GM18507 (cell line): ENCODE measurements at places on chromosomes 1 and 21.

GRCh38 chr1:92705446-92705845 is 79.5 kb downstream of the EVI5 start:
- no peak for DNase-seq

DNA sequence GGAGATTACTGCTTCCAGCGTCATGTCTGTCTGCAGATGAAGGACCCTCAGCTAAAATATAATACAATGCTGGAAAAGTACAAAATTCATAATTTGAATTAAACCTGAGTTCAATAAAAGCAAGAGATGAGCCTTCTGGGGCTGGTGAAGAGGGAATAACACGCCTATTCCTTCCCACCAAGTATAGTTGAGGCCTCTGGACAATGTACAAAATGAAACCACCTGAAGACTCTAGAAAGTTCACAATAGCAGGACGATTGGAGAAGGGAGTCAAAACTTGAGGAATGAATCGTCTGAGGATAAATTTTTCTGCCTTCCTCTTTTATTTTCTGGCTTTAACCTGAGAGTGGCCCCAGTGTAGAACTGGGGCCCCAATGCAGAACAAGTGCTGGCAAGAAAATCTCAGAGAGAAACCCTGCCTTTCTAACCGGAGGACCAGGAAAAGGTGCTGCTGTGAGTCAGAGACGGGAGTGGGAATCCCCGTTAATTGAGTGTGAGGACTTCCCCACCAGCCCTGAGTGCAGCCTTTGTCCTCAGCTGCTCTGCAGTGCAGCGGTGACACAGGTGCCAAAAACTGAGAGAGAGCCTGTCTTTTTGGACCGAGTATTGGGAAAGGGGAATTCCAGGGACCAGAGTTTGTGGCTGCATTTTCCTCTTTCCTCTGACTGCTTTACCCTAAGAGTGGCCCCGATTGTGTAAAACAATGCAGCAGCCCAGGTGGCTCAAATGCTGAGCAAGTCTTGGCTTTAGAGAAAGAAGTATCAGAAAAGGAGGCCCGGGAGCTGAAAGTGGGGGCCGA is 264.9 kb downstream of the DYRK1A start:
- DNase-seq: no peak

DNA sequence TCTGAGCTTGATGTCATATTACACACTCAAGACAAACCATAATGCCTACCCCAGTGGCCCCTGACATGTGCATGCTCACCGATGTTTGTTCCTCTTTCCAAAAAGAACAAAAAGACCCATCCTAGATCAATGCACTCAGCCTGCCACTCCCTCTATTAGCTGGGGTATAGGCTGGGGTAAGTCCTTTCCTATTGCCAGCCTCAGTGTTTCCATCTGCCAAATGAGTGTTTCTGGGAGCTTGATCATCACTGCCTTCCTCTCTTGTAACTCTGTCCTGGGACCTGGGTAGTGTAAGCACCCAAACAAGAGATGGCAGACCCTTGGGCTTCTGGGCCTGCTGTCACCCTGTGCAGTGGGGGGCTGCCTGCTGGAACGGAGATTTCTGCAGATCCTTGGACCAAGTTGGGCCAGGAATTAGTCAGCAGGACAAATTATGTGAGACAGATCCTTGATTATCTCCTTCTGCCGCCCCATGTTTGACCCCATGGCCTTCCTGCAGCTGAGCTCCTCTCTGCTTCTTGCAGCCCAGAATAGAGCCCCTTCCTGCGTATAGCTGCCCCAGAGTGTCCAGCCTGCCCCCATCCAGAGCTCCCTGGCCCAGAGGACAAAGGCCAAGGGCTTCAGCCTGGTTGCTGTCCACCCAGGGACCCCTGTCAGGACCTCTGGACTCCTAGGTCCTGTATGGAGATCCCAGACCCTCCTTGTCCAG is 31.5 kb upstream of the LRP8 start:
- no peak for DNase-seq

GRCh38 chr1:230379928-230380327 is 46.2 kb downstream of the PGBD5 start:
- no peak for DNase-seq

GRCh38 chr21:36909423-36909822 is 57.0 kb downstream of the HLCS start:
- DNase-seq: no peak

GRCh38 chr1:159996653-159997052 is 35.1 kb downstream of the PIGM start:
- DNase-seq: no peak

DNA sequence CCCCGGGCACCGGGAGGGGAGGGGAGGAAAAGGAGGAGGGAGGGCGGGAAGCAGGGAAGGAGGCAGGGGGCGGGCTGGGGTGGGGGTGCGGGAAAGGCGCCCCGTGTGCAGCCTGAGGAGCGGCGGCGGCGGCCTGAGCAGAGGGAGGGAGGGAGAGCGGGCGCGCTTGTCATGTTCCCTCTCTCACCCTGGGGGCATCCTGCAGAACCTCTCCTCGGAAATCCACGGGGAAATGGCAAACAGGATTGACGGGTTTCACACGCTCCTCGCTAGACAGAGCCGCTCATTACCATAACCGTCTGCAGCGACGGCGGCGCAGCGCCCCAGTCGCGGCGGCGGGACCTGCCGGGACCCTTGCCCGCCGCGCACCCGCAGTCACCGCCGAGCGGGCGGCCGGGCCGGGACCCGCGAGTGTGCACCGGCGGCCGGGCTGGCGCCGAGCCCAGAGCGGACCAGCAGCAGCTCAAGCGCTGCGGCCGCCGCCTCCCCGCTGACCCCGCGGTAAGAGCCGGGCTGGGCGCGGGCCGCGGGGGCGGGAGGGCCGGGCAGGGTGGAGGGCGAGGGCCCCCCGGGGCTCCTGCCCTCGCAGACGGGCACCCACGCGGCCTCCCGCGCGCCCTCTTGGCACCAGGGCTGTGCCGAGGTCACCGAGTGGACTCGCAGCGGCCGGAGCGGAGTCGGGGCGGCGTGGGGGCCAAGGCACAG is at the start of gene SERTAD4:
SERTAD4 (plus strand) TSS at position 286 of the 705 bp plus-strand sequence. CDS start 5,165 bp downstream, outside the sequence.
- no peak for DNase-seq

- DNase-seq: no peak
These were observed 1995.8 kb downstream of the NCAM2 start for GRCh38 chr21:22993822-22994574.

- DNase-seq: no peak
These were observed 25.8 kb upstream of the PPP1R8 start for GRCh38 chr1:27804791-27805190.

GRCh38 chr21:31538816-31539215 is 120.7 kb upstream of the SOD1 start:
- no peak for DNase-seq

DNA sequence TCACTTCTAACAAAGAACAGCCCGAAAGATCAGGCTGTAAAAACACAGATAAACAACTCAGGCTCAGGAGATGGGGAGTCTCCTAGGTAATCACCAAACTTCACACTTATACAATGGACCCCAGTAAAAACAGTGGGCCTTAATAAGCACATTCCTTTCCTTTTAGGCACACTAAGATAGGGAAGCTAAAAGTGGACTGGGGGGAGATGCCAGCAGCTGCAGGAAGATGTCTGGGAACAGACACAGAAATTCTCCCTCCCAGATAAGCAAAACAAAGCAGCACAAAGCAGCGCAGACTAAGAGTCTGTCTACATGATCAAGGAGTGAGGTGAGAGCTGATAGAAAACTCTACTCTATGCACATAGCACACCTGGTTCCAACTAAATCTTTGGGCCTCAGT is 29.0 kb upstream of the CTBS start:
- no peak for DNase-seq

- DNase-seq: no peak
These were observed 787 bp downstream of the GRIK3 start for GRCh38 chr1:37033355-37034101.

DNA sequence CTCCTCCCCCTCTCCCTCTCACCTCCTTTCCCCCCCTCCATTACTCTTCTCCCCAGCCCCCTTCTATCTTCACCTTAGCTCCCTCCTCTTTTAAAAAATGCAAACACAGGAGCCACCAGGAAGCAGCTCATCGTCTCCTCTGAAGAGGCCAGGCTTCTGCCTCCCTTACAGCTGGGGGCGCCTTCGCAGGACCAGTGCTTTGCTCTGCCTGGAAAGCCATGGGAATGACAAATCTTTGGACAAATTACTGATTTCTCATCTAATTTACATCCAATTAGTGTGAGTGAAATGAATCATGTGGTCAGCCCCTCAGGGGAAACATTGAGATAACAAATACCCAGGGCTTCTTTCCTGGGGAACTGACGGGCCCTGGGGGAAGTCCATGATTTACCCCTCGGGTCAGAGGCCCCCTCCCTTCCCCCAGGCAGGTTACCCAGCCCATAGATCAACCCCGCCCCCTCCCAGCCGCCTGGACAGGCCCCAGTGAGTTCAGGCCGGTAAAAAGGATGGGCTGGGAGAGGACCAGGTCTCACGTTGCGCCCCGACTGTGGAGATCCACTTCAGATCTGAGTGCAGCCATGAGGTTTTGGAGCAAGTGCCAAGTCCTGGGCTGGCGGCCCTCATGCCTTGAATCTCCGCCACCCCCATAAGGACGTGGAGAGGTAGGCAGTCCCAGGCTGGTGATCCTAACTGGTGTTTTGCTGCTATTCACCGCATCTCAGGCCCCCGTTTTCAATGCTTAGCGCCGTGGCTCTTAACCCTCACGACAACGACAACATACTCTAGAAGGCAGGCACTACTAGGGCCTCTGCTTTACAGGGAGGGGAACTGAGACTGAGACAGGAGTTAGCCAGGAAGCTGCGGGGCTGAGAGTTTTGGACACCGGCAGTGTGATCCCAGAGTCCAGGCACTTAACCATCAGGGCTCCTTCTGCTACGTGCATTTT is 300.8 kb downstream of the RRAGC start:
- DNase-seq: no peak

DNA sequence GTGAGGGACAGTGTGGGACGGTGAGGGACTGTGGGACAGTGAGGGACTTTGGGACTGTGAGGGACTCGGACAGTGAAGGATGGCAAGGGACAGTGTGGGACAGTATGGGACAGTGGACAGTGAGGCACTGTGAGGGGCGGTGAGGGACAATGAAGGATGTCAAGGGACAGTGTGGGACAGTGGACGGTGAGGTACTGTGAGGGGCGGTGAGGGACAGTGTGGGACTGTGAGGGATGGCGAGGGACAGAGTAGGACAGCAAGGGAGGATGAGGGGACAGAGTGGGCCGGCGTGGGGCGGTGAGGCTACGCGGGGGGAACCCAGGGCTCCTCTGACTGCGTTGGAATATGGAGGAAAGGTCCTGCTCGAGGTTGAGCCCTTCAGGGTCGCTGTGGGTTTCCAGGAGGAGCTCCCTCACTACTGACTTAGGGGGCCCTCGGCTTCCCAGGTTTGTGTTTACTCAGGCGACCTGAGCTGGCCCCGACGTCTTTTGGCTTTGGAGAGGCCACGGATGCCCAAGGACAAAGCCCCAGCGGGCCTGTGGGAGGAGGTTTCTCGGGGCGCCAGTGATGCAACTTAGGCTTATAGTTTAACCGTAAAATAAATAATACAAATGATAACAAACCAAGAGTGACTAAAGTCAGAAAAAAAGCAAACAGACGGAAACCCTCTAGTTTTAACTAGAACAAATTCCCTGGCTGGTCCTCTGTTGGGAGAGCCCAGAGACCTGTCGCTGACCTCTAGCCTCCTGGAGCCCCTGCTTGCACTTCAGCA is 1.1 kb upstream of the ERRFI1 start:
- no peak for DNase-seq

DNA sequence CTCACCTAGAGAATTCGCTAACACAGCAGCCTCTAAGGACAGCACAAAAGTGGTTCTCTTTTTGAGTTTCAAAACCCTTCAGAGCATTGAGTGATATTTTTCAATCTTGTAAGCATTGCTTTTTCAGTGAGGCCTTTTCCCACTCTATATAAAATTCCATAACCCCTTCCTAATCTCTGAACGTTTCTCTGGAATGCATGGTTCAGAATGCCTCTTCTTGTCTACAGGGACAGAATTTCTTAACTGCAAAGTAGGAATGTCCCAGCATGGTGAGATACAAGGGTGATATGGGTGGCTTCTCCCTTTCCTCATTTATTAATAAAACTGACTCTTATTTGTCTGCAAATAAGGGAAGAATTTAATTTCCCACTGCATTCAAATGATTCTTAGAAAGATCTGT is 377.9 kb downstream of the LTN1 start:
- DNase-seq: no peak

DNA sequence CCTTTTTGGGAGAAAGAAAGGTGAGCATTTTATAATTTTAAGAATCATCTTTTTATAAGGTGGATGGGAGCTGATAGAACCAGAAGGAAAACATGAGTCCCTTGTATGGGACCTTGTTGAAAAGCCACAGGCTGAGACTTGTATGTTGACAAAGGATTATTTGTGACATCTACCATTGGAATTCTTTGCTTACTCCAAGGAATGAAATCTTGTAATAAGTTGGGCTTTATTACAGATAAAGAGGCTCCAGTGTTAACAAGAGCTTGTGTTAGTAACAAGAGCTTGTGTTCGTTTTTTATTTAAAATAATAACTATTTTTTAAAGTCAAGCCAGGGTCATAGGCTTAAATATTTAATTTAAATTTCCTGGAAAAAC is 201.1 kb upstream of the CHRM3 start:
- no peak for DNase-seq

GRCh38 chr21:14572204-14572780 is 26.2 kb upstream of the SAMSN1 start:
- no peak for DNase-seq
